KG1 (cell line): ENCODE measurements at places on chromosomes 5 and 9.

GRCh38 chr9:131715906-131716305 is 24.0 kb downstream of the RAPGEF1 start:
- no peak for DNase-seq

- no peak for DNase-seq
These were observed 1040.3 kb downstream of the TLE1 start for GRCh38 chr9:80649001-80649420.

- no peak for DNase-seq
These were observed 47.4 kb downstream of the PRKACG start for GRCh38 chr9:68966496-68966944.

GRCh38 chr5:79544131-79544530 is 30.2 kb upstream of the HOMER1 start:
- DNase-seq, result no peak

DNA sequence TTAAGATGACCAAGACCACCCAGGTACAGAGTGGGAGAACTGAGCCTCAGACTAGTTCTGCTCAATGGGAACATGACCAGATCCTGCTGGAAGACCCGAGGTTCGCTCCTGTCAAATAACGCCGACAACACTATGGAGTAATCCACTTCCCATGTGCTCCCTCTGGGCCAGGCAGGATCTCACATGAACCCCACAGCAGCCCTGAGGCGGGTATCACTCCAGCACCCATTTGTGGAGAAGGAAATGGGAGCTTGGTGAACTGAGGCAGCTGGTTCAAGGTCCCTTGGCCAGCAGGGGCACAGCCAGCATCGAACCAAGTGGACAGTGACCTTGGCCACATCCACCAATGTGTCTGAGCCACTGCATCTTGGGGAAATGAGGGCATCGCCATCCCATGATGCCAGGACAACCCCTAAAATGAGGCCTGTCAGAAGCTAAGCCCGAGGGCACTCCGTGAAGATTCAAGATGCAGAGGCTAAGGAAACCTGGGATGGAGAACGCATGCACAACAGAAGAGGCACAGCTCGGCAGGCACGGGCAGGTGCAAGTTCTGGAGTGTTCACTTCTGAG is 8.5 kb downstream of the ANKS6 start:
- no peak for DNase-seq

- DNase-seq, result no peak
These were observed 204.1 kb downstream of the ARRDC3 start for GRCh38 chr5:91179018-91179417.

DNA sequence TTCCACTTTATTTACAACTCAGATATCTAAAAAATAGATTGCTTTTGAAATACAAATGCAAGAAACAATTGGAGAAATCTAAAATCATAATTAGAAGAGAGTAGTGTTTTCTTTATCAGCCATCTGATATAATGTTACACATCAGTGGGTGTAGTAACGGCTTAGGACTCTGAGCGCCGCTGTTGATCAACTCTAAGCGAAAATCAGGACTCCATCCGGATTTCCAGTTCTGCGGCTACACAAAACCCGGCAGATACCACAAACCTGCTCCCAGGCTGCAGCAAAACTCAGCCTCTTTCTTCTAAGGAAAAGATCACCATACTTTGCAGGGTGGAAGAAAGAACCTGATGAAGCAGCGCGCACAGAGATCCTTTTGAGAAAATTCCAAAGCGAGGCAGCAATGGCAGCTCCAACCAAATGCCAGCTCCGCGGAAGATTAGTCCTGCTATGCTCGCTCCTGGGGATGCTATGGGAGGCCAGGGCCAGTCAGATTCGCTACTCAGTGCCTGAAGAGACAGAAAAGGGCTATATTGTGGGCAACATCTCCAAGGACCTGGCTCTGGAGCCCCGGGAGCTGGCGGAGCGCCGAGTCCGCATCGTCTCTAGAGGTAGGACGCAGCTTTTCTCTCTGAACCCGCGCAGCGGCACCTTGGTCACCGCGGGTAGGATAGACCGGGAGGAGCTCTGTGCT is at the start of gene PCDHGA9:
Gene PCDHGA9, plus strand, starts transcription at position 226 of the 691 bp plus-strand sequence. Its CDS starts 175 bp downstream, at position 401.
- DNase-seq, result no peak

- no peak for DNase-seq
These were observed 37.6 kb downstream of the SYK start for GRCh38 chr9:90839183-90839728.

DNA sequence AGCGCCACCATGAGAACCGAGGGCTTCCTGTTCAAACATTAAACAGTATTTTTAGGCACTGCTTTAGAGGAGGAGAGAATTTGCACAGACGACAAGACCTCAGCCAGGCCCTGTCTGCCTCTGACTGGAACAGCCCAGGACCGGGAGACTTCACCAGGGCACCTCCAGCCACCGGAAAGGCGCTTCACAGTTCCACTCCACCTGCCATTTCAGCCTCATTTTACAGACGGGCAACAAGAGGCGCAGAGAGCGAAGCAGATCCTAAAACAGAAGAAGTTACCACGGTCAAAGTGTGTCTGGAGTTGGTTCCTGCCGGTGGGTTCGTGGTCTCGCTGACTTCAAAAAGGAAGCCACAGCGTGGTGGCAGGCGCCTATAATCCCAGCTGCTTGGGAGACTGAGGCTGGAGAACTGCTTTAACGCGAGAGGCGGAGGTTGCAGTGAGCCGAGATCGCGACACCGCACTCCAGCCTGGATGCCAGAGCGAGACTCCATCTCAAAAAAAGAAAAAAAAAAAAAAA is 28.4 kb downstream of the COL23A1 start:
- DNase-seq, result no peak

- no peak for DNase-seq
These were observed 31.7 kb upstream of the CCL21 start for GRCh38 chr9:34741628-34742027.

GRCh38 chr5:181190711-181191525 is 14.1 kb downstream of the TRIM7 start:
- DNase-seq, result no peak

DNA sequence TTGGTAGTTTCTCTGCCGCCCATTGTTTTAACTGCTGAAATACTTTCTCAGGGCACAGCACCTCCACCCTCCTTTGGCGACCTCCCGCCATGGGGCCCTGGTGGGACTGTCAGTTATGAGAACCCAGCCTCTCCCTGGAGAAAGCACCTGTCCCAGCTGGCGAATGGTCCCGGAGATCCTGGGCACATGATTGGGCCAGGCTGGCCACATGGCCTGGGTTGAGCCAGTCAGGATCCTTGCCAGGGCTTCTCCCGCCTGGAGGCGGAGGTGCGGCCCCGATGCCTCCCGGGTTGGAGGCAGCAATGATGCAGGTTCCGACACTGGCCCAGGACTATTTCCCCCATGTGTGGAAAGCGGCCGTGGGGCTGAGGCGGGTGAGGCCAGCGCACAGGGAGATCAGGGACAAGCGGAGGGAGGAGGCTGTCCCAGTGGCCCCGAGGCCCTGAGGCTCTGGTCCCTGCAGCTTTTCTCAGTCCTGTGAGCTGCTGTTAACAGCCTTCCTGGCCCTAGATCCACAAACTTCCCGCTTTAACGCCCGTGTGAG is 13.6 kb downstream of the UNC5A start:
- no peak for DNase-seq

GRCh38 chr5:36198281-36198680 is 43.4 kb downstream of the NADK2 start:
- DNase-seq, result no peak

DNA sequence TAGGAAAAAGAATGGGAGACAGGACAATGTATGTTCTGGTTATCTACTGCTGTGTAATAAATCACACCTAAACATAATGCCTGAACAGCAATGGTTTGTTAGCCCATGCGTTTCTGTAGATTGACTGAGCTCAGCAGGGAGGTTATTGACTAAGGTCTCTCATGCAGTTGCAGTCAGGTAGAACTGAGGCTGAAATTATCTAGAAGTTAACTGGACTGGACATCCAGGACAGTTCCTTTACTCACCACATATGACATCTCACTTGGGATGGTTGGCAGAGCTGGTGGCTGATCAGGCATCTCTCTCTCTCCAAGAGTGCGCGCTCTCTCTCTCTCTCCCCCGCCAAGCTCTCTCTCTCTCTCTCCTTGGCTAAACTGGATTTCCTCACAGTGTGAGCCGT is 8.9 kb upstream of the FOXB2 start:
- DNase-seq, result no peak

GRCh38 chr5:98368141-98368540 is 405.3 kb upstream of the RGMB start:
- no peak for DNase-seq

DNA sequence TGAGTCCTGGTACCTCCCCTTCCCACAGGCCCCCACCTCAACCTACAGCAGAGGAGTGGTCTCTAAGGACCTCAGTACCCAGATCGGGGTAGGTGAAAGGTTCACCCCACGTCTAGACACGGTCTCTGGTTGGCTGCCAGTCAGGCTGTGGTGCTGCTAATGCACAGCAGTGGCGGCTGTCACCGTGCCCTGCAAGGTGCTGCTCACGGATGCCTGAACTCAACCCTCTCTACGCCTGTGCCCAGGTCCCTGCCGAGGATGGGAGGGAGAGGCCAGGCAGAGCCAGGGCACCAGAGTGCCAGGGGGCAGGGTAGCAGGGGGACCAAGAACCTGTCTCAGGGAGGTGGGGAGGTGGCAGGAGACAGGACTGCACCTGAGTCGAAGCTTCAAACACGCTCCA is 14.3 kb downstream of the IER5L start:
- DNase-seq, result no peak

- DNase-seq, result no peak
These were observed 6.2 kb downstream of the OBP2A start for GRCh38 chr9:135552021-135552697.

GRCh38 chr5:66443462-66444130 is 152.6 kb upstream of the MAST4 start:
- no peak for DNase-seq

- no peak for DNase-seq
These were observed 41.4 kb downstream of the NAIF1 start for GRCh38 chr9:128025736-128026135.

DNA sequence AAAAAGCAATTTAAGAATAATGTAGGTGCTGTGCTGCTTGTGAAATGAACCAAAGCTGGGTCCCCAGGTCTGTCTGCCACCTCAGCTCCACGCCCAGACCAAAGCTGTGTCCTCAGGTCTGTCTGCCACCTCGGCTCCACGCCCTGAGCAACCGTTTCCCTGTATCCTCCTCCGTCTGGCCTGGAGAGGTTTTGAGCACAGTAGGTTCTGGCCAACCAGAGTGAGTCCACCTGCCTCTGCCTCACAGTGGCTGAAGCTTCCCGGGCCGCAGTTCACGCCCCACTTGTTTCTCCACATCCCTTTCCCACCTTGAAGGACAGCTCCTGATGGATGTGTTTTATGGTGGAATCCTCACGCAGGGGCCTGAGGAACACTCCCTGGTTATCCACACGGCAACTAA is 120.5 kb downstream of the ADAMTS2 start:
- no peak for DNase-seq

DNA sequence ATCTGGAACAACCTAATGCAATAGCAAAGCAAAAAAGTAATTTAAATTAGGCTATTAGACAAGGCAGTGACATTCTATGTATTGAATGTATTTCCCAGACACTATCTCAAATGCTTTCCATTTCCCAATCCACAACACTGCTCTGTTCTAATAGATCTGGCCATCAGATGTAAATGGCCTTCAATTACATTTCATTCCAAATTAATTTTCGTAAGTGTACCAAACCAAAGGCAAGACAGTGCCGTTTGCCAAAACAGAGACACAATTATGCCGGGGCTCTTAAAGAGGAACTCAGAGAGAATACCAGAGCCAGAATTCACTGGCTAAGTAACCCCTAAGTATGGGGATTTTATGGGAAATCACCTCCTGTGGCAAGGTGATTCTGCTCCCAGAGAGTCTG is 63.1 kb downstream of the GNAQ start:
- no peak for DNase-seq

DNA sequence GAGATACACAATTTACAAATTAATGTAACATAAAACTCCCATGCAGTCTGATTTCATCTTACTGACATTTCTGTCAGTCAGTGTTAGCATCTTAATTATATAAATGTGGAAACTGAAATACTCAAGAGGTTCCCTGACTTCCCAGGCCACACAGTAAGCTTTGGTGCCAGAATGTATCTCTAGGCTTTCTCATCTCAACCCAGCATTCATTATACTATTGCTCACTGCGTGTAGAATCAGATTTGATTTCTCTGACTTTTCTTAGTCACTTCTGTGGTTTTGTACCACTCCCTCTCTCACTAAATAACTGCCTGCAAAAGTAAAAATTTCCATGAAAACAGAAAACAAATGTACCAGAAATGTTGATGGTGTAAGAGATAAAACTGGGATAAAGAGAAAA is 31.7 kb upstream of the CDKN2B start:
- DNase-seq, result no peak

- DNase-seq, result no peak
These were observed 83.2 kb downstream of the CDH9 start for GRCh38 chr5:26955161-26955560.

DNA sequence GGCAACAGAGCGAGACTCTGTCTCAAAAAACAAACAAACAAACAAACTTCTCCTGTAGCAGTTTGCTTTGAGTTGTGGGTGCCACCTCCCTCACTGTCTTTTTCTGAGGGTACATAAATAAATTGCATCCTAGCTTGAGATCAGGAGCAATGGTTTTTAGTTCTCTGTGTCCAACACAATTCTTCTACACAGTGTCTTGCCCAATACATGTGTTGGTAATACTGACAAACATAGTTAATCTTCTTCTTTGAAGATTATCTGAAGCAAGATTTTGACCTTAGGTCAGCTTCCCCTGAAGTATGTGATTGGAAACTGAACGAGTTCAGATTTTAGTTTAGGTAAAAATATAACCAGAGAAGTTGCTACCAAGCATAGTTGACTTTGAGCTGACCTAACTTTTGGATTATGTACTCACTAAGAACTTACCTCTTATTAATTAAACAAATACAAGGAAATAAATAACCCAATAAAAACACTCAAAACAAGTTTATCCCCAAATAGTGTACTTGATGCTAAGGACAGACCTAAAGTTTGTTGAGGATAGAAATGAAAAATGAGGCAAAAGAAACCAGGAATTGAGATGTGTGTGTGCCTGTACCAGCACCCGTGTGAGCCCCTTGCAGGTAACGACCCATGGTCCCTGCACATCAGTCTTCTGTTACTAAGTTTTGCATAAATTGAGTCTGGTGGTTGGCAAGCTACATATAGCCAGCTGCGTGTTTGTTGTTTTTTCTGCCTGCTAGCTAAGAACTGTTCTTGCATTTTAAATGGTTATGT is 16.2 kb downstream of the TJP2 start:
- DNase-seq, result no peak

DNA sequence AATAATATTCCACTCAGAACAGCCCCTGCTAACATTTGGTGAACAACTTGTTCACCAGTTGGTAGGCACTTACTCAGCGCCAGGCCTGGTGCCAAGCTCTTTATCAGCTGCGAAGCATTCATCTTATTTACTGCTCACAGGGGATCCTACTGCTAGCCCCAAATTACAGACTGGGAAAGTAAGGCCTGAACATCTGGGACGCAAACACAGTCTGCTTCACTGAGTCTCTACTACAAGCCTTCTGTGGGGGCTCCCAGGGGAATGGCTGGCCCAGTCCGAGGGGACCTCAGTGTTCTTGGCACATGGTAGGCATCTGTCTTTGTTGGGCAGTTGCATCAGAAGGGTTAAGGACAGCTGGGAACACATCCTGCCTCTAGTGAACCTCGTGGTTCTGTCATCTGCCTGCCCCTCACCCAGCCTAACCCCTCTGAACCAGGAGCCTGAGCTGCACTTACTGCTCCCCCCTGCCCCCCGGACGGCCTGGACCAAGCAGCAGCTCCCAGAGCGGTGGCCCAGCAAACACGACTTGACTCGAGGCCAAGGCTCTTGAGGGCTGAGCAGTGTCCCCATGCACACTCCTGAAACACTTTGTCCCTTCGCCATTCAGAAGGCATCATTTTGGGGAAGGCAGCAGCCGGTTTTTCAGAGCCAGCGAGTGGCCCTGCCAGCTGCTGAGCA is at the start of gene PHYHD1:
Gene PHYHD1, plus strand, starts transcription at position 602 of the 678 bp plus-strand sequence. CDS start 1,342 bp downstream, outside the sequence.
- DNase-seq, result no peak

- no peak for DNase-seq
These were observed 29.9 kb upstream of the TCF7 start for GRCh38 chr5:134084570-134084969.
